ENCODE measurements at places on chromosomes 7 and 10. TPM values are rescaled to one million over a fixed set of nuclear protein-coding genes. Genes with fewer than 3 reads are reported as not detected.

DNA sequence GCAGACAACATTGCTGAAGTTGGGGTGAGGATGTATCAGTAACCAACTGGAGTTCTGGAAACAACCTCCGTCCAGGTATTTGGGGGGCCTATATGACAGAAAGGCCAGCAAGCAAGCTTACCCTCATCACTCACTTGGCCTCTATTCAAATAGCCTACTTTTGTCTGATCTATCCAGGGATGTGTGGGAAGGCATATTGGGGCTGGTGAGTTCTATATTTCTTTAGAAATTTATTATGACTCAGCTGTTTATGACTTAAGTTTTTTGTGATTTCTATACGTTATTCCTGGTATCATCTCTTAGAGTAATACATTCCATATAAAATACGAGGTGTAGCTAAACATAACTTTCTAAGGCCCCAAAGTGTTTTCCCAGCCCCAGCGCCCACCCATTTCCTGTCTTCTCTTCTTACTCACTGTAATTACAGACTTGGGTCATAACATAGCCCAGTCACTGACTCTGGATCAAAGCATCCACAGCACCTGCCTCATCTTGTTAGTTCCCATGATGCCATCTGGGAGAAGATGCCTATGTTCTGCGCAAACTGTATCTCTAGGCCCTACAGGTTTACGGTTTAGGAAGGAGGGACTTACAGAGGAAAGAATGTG is 18.1 kb downstream of the GARS1 start:
- DNase-seq, result no peak
- peaks cover 5% of the 10 kb centered on the region for H3K36me3 ChIP-seq
- H3K27me3 ChIP-seq, result no peaks in the 10 kb centered on the region
- H3K4me1 ChIP-seq, result no peaks in the 10 kb centered on the region

DNA sequence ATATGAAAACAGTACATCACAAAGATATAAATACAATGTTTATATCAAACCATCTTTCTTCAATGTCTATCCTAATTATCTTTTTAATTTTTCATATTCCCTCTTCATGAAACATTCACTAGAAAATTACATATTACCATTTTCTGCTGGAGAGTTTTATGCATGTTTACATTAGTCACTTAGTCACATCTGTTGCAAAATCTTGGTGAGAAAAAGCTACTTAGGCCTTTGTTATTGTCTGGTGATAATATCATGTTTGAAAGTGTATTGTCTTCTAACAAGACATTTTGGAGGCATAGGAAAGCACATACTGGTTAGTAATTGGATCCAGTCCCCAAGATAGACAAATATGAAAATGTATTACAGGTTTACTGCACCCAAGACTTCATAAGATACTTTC is 163.6 kb downstream of the GNAI1 start:
- H3K36me3 ChIP-seq, result no peaks in the 10 kb centered on the region
- H3K4me1 ChIP-seq, result no peaks in the 10 kb centered on the region
- H3K4me3 ChIP-seq, result no peak overlapping the region
- H3K27me3 ChIP-seq, result no peaks in the 10 kb centered on the region
- no peak overlapping the region for H3K27ac ChIP-seq

DNA sequence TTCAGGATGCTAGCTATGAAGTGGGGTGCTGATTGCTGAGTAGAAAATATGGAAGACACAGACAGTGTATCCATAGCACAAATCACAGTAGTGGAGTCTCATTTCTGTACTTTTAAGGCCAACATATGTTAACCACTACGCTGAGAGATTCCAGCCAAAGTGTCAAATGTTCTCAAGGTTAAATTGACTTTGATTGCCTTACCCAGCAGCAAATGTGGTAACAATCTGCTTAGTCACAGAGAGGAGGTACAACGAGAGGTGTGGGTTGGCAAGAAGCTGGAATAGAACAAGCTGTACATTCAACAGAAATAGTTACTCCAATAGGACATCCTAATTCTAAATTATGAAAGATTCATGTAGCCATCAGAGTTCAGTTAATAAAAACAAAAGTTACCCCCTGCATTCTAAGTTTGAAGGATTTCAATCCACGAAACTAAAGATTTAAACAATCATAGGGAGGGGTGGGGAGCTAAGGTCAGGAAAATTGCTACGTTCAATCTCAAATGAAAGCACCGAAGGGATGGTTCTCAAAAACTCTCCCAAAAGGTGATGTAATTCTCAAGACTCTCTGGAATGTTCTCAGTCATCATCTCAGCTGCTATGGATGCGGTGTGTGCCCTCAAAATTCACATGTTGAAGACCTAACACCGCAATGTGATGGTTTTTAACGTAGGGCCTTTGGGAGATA is 137.0 kb downstream of the ETV1 start:
- H3K4me1 ChIP-seq, result no peaks in the 10 kb centered on the region
- no peak overlapping the region for H3K27ac ChIP-seq
- no peak overlapping the region for H3K4me3 ChIP-seq
- no peaks in the 10 kb centered on the region for H3K36me3 ChIP-seq
- DNase-seq, result no peak

- H3K4me1 ChIP-seq, result no peaks in the 10 kb centered on the region
- no peaks in the 10 kb centered on the region for H3K27me3 ChIP-seq
- no peak overlapping the region for H3K4me3 ChIP-seq
- no peak overlapping the region for H3K27ac ChIP-seq
Measured at GRCh38 chr7:22386206-22386858, 29.4 kb upstream of the RAPGEF5 start.

DNA sequence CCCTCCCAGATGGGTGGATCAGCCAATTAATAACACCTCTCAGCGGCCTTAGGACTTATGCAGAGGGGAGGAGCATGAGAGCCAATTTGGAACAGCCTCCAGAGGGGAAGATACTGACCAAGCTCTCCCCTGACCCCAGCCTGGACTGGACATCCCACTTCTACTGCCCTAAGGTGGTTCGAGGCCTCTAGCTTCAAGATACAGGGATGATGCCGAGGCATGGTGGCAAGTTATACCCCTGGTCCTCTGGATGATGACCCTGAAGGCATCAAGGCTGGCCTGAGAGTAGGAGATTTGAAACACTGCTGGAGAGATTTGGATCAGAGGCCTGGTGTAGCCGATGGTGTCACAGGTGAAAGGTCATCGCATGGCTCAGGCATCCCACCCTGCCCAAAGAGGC is 3.2 kb downstream of the CDH23 start:
- H3K4me3 ChIP-seq, result no peak overlapping the region
- no peak overlapping the region for H3K27ac ChIP-seq
- peak; percentile 29 for DNase-seq
- no peaks in the 10 kb centered on the region for H3K36me3 ChIP-seq
- no peaks in the 10 kb centered on the region for H3K4me1 ChIP-seq
- peaks cover 19% of the 10 kb centered on the region for H3K27me3 ChIP-seq

GRCh38 chr10:5906651-5907050 is 16.6 kb downstream of the FBH1 start:
- H3K27ac ChIP-seq, result no peak overlapping the region
- H3K36me3 ChIP-seq, result peaks cover 46% of the 10 kb centered on the region
- no peak overlapping the region for H3K4me3 ChIP-seq
- H3K27me3 ChIP-seq, result no peaks in the 10 kb centered on the region
- DNase-seq, result no peak

- no peaks in the 10 kb centered on the region for H3K4me1 ChIP-seq
- H3K27me3 ChIP-seq, result no peaks in the 10 kb centered on the region
- no peak overlapping the region for H3K27ac ChIP-seq
- no peak overlapping the region for H3K4me3 ChIP-seq
Measured at GRCh38 chr7:29866490-29866930, 60.2 kb downstream of the WIPF3 start.

- H3K4me3 ChIP-seq, result no peak overlapping the region
Measured at GRCh38 chr7:148142660-148143248, 447.8 kb upstream of the C7orf33 start.

- H3K36me3 ChIP-seq, result no peaks in the 10 kb centered on the region
- H3K4me1 ChIP-seq, result no peaks in the 10 kb centered on the region
- no peak overlapping the region for H3K27ac ChIP-seq
- H3K4me3 ChIP-seq, result no peak overlapping the region
- peak; percentile 39 for DNase-seq
Measured at GRCh38 chr10:101961591-101962498, 94.1 kb downstream of the ARMH3 start.

- H3K4me1 ChIP-seq, result no peaks in the 10 kb centered on the region
- no peaks in the 10 kb centered on the region for H3K36me3 ChIP-seq
- no peak for DNase-seq
- no peak overlapping the region for H3K4me3 ChIP-seq
- H3K27ac ChIP-seq, result no peak overlapping the region
Measured at GRCh38 chr10:100847440-100847839, 65.3 kb upstream of the SLF2 start.

GRCh38 chr7:106693677-106694353 is 32.9 kb upstream of the CCDC71L start:
- no peak overlapping the region for H3K4me3 ChIP-seq
- H3K27ac ChIP-seq, result no peak overlapping the region
- H3K27me3 ChIP-seq, result no peaks in the 10 kb centered on the region
- no peak for DNase-seq
- H3K4me1 ChIP-seq, result no peaks in the 10 kb centered on the region

GRCh38 chr10:51879238-51879637 is 179.8 kb upstream of the CSTF2T start:
- no peak overlapping the region for H3K4me3 ChIP-seq
- H3K27me3 ChIP-seq, result no peaks in the 10 kb centered on the region

GRCh38 chr7:135747366-135747765 is 1.2 kb downstream of the FAM180A start:
- H3K4me1 ChIP-seq, result no peaks in the 10 kb centered on the region
- no peak for DNase-seq
- no peaks in the 10 kb centered on the region for H3K27me3 ChIP-seq
- peak overlapping the region; percentile 54 for H3K27ac ChIP-seq

GRCh38 chr10:45063591-45064231 is 63.0 kb downstream of the ZNF22 start:
- H3K4me3 ChIP-seq, result no peak overlapping the region
- H3K36me3 ChIP-seq, result no peaks in the 10 kb centered on the region
- no peak for DNase-seq
- no peaks in the 10 kb centered on the region for H3K27me3 ChIP-seq
- H3K4me1 ChIP-seq, result no peaks in the 10 kb centered on the region

DNA sequence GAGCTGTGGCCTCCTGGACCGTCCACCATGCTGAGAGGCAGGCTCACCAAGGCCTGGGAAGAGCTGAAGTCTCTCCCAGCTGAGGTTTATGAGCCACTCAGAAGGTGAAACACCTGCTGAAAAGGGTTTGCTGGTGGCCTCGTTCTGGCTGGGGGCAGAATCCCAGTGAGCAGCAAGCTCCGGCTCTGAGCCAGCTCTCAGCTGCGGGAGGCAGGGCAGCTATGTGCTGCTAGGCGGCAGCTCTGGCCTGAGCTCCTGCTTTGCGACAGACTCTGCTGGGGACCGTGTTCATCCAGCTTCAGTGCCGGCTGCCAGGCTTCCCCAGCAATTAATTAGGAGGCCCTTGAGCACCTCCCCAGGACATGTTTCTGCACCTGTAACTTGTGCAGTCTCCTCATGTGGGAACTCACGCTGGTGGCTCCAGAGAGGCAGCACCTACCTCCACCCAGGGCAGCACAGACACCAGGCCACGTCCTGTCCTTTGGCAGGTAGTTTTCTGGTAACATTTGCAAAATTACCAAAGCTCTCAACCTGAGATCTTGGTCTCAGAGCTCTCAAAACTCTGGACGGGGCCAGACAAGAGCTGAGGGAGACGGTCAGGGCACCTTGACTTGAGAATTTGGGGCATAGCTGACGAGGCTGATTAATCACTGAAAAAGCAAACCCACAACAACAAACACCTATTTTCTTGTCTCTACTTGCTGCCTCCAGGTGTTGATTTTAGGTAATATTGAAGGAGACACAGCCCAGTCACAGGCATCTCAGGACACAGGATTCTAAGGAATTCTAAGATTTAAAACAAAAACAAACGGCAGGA is 185.0 kb downstream of the TCERG1L start:
- no peak overlapping the region for H3K27ac ChIP-seq
- no peak overlapping the region for H3K4me3 ChIP-seq
- H3K27me3 ChIP-seq, result no peaks in the 10 kb centered on the region

GRCh38 chr7:18353339-18353738 is 142.2 kb upstream of the HDAC9 start:
- H3K27me3 ChIP-seq, result no peaks in the 10 kb centered on the region
- H3K27ac ChIP-seq, result no peak overlapping the region
- no peaks in the 10 kb centered on the region for H3K36me3 ChIP-seq
- no peaks in the 10 kb centered on the region for H3K4me1 ChIP-seq

- H3K27me3 ChIP-seq, result no peaks in the 10 kb centered on the region
- no peak overlapping the region for H3K27ac ChIP-seq
- DNase-seq, result peak; percentile 53
- no peak overlapping the region for H3K4me3 ChIP-seq
- no peaks in the 10 kb centered on the region for H3K36me3 ChIP-seq
Measured at GRCh38 chr7:158237672-158238335, 349.8 kb downstream of the PTPRN2 start.

GRCh38 chr7:149284343-149284742 is 22.3 kb downstream of the ZNF783 start:
- no peak overlapping the region for H3K4me3 ChIP-seq
- no peaks in the 10 kb centered on the region for H3K27me3 ChIP-seq
- no peak overlapping the region for H3K27ac ChIP-seq
- no peaks in the 10 kb centered on the region for H3K4me1 ChIP-seq
- peak; percentile 1 for DNase-seq

DNA sequence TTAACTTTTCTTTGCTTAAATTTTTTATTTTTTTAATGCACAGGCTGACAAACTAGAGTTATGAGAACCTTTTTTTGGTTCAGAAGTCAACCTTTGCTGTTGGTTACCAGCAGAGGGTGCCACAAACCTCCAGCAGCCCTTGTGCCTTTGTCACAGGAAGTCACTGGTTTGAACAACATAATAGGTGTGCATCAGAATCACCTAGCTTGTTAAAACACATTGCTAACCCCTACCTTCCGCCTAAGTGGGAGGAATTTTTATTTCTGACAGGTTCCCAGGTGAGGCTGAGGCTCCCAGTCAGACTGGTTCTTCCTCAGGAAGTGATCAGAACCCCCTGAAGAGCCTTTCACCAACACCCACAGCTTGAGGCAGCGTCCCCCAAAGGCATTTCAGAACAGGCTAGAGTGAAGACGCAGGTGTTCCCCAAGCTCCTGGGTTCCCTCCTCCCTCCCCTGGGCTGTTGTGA is 22.6 kb upstream of the VDAC2 start:
- no peak overlapping the region for H3K4me3 ChIP-seq
- peak; percentile 66 for DNase-seq
- no peak overlapping the region for H3K27ac ChIP-seq
- no peaks in the 10 kb centered on the region for H3K27me3 ChIP-seq
- H3K36me3 ChIP-seq, result no peaks in the 10 kb centered on the region

GRCh38 chr7:107718456-107719193 is 25.3 kb upstream of the CBLL1 start:
- H3K36me3 ChIP-seq, result no peaks in the 10 kb centered on the region
- no peak for DNase-seq
- no peaks in the 10 kb centered on the region for H3K27me3 ChIP-seq

Gene DYNC1I1
- 2.6 TPM for total RNA-seq

Gene CRTAC1
- total RNA-seq, result 6.1 TPM

Gene KIAA1549
- total RNA-seq, result 10.1 TPM

Gene NPFFR1
- total RNA-seq, result 0.09 TPM

Gene ZDHHC4
- 62.4 TPM for total RNA-seq

Gene MOGAT3
- 0.25 TPM for total RNA-seq

Gene VWDE
- total RNA-seq, result 1.5 TPM

Gene ABCB1
- total RNA-seq, result 48.3 TPM

Gene C7orf33
- total RNA-seq, result not detected

Gene RAPGEF5
- total RNA-seq, result 67.8 TPM

Gene OLAH
- 0.50 TPM for total RNA-seq

Gene JCAD
- 27.1 TPM for total RNA-seq

Gene CELF2
- total RNA-seq, result 39.2 TPM

Gene PKD1L1
- 0.82 TPM for total RNA-seq

Gene LRRC4
- 1.6 TPM for total RNA-seq

Gene SFMBT2
- total RNA-seq, result 15.3 TPM

Gene IFIT1
- 16.9 TPM for total RNA-seq

All from kidney (tissue), 22 donors.